ENCODE measurements at places on chromosomes 13 and 19.
A peak's percentile ranks its signal among the peaks of the same experiment; 100 is the strongest.

GRCh38 chr13:83232626-83233025 is 649.6 kb downstream of the SLITRK1 start:
- no peak for DNase-seq

- no peak for DNase-seq
Measured at GRCh38 chr19:13764821-13765394, 586 bp downstream of the MRI1 start.

- DNase-seq = peak; percentile 72
Measured at GRCh38 chr13:103525530-103525929, 459.3 kb upstream of the SLC10A2 start.

DNA sequence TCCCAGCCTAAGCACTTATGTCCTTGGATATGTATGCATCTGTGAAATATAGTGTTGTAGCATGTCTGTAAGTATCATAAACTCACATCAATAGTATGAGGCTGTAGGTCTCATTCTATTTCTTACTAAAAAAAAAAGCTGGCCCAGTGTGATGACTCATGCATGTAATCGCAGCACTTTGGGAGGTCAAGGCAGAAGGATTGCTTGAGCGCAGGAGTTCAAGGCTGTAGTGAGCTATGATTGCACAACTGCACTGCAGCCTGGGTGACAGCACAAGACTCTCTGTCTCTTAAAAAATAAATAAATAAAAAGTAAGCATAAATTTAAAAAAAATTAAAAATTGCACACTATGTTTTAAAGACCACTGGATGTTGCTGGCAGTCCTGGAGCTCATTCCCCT is 79.1 kb upstream of the SPATA13 start:
- no peak for DNase-seq

DNA sequence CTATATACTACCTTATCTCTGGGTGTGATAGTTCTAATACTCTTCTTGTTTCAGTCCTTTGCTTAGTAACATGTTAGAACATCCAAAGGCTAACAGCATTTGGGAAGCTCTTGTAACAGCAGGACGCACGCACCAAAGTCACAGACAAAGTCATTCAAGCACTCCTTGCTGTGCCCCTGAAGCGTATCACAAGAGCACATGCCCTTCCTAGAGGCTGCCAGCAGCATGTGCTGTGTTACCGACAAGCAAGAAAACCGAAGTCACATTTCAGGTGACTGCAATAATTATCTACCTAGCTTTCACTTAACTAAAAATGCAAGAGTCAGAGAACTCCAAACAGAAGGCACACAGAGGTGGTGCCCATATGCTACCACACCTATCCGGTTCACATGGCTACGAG is 194.1 kb downstream of the KLF12 start:
- no peak for DNase-seq

DNA sequence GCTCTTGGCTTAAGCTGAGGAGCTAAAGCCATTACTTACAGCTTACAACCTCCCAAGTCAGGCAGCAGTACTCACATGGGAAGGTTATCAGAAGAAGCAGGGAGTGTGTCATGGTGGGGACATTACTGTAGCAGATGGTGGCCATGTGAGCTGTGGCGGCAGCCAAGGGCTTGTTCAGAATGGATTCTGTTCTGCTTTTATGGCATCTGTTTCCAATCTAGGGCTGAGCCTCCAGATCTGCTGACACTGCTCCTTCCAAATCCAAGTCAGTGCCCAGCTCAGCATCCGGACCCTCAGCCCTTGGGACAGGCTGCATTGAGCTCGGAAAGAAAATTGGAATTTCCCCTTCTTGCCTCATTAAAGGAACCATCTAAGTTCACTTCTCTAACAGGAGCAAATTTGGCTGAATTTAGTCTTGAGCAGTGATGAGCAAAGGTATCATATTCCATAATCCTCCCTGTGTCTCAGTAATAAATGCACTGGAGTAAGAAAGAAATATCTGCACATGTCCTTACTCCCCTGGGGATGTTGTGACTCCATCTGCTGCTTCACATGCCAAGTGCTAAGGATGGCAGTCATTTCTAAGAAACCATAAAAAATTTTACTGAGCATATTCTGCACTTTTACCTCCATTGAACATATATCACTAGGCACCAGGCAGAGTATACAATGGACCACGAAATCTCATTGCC is 73.9 kb downstream of the KCTD12 start:
- DNase-seq = no peak

GRCh38 chr19:37950471-37951175 is 43.6 kb downstream of the SIPA1L3 start:
- DNase-seq = no peak

- no peak for DNase-seq
Measured at GRCh38 chr19:55333870-55334269, 5.8 kb upstream of the KMT5C start.

DNA sequence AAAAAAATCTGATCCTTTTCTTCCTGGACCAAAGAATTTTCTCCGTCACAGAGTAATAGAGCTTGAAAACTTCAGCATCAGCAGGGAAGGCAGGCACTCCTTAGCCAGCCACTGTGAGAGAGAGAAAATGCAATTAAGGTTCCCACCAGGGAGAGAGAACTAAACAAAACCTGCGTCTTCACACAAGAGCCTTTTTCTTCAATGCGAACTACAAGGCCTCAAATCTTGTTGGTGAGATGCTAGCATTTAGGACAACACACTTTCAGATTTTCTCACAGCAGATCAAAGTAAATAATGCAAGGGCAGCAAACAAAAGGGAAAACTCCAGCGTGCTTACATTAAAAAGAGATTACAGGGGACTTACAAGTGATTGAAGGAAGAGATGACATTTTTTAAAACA is 80.1 kb downstream of the DACH1 start:
- DNase-seq = no peak

DNA sequence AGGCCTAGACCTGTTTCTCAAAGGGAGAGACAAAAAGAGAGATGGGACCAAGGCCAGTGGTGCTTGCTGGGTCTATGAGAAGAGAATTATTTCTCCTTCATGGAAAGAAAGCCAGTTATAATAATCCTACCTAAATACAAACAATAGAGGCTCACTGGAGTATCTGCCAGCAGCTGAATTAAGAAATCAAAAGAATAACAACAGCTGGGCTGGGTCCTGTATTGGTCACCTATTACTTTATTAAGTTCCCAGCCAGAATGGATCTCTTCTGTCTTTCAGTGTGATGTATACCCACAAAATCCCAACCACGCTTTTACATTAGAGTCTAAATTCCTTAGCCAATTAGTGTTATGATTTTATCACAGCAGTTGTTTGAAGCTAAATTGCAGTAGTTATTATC is 297.8 kb upstream of the DACH1 start:
- no peak for DNase-seq

GRCh38 chr19:39160889-39161672 is 35.5 kb downstream of the PAK4 start:
- DNase-seq = no peak

GRCh38 chr19:16576690-16577530 is 4.7 kb upstream of the SLC35E1 start:
- no peak for DNase-seq

GRCh38 chr19:48646722-48647216 is 782 bp upstream of the CA11 start:
- no peak for DNase-seq

DNA sequence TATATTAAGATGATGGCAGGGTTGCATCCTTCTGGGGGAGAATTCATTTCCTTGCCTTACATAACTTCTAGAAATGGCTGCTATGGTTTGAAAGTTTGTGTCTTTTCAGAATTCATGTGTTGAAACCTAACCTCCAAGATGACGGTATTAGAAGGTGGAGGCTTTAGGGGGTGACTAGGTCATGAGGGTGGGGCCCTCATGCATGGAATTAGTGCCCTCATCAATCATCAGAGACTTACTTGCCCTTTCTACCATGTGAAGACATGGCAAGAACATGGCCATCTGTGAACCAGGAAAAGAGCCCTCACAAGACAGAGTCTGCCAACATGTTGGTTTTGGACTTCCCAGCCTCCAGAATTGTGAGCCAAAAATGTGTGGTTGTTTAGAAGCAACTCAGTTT is 14.8 kb upstream of the FCER2 start:
- DNase-seq = no peak

- DNase-seq = no peak
Measured at GRCh38 chr13:46556418-46556779, 3.4 kb downstream of the LRCH1 start.

GRCh38 chr13:35979361-35979951 is 151.7 kb downstream of the DCLK1 start:
- no peak for DNase-seq

DNA sequence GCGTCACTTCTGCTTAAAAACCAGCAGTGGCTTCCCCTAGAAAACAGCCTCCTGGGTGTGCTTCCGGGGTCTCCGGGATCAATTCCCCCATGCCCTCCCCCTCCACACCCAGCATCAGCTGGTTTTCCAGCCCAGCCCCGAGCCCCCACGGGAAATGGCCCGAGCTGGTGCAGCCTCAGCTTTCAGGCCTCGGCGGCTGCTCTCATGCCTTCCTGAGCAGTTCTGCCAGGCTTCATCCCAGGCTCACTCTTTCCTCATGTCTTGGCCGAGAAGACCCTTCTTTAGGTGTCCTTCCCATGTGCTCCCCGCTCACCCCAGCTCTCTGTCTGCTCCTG is 103.1 kb upstream of the RNF113B start:
- DNase-seq = no peak

DNA sequence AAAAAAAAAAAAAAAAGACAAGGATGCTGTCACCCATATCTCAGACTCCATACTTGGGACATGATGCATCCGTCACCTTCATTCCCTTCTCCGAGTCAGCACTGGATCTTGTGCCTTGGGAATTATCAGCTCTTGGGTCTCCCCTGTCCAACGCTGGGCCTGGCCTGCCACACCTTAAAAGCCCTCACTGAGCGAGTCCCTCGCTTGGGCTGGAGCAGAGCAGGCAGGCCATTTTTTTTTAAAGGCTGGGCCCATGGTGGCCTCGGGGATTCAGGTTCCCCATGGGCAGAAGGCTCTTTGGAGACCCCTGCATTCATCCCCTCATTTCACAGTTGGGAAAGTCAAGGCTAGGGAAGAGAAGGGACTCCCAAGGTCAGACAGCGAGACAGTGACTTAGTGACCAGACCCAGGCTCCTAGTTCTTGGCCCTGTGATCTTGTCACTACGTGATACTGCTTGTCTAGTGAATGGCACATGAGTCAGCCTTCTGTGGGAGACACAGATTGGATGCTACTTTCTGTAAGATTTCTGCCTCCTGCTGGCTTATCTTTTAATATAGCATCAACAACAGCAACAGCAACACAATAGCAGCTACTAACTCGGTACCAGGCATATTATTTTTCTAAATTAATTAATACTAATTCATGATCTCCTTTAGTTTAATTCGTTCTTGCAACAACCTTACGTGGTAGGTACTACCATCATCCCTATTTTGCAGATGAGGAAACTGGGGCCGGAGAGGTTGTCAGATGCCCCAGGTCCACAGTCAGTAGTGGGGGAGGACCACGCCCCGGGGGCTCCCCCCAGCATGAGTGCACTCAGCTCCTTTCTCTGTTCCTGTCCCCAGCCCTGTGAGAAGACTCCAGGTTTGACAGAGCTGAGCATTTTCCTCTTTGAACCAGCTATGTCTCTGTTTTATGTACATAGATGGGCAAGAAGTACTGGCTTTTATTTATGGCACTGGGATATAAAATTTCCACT is 27.4 kb upstream of the ZNF536 start:
- no peak for DNase-seq

- DNase-seq = no peak
Measured at GRCh38 chr19:10395003-10395402, 8.3 kb downstream of the CDC37 start.

- DNase-seq = no peak
Measured at GRCh38 chr19:1672038-1672768, 19.8 kb upstream of the TCF3 start.

DNA sequence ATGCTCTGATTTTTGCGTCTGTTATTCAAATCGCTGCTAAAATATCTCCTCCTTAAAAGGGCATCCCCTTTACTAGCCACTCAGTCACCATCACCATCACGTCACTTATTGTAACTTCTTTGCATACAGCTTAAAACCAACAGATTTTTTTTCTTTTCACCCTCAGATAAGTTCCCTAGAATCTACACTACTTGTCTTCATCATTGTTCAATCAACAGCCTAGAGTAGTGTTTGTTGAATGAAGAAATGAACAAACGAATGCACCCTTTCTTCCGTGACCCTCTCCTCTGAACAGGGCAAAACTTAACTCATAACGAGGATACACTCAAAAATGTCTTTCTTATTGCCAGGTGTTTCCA is 1.1 kb upstream of the AKAP11 start:
- no peak for DNase-seq

GRCh38 chr19:23784274-23784673 is 25.6 kb upstream of the ZNF681 start:
- DNase-seq = no peak

DNA sequence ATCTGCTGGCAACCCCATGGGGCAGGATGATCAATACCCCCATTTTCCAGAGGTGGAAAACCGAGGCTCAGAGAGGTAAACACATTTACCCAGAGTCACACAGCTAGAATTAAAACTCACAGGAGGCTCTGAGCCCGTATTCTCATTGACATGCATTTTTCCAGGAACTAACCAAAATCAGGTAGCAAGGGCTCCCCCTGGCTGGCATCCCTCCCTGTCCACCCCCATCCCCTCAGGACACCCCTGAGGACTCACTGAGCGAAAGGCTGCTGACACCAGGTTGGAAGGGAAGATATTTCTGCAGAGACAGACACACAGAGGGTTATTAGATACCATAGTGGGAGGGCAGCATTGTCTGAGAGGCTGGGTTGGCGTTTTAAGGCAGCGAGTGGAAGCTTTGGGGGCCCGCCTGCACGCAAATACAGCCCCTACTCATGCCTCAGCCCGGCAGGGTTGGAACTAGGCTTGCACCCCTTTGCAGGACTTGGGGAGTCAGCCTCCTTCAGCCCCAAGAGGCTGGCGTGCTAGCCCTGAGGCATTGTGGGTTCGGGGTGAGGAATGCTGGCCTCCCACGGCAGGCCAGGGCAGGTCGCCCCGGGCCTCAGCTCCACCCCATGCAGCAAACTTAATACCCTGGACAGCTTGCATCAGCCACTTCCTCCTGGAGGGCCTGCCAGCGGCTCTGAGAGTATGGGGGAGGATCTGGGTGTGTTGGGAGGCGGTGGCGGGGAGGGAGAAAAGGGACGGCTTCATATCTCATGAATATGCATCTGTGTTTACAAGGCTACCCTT is 3.9 kb downstream of the SLC1A5 start:
- DNase-seq = no peak
